Esophagus muscularis mucosa (tissue), 4 donors: ENCODE measurements at places on chromosomes 7 and 10. TPM values are rescaled to one million over a fixed set of nuclear protein-coding genes. Genes with fewer than 3 reads are reported as not detected.

Gene AOAH
- 16.1 TPM for total RNA-seq

Gene NKX1-2
- total RNA-seq = not detected

DNA sequence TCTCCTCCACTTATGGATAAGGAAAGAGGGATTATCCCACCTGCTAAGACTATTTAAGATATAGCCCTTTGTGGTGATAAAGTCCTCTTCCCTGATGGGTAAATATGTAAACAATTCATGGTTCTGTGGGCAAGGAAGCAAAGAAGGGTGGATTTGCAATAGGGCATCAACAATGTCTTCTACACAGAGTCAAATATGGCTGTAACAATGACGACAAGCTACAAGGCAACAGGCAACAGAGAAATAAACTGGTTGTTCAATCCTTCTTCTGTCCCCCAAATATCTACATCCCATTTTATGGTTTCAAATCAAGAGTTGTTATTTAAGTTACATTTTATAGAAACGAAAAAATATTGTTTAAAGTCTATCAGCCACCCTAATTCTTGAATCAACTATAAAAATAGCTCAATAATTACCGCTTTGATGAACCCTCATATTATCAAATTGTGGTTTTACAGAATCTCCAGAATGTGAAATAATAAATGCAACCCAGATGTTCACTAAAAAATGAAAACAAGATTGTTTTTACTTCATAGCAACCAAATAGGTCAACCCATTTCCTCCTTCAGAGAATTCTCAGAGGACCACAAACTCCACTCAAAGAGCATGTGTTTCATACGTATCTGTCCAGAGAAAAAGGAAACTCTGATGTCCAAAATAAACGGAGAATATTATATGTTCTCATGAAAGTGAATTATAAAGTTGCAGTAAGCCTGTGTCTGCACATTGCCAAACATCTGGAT lies 13.8 kb downstream of the CYTH3 start:
- DNase-seq = no peak

GRCh38 chr7:351681-352480 lies 61.9 kb downstream of the FOXL3 start:
- no peak for DNase-seq

DNA sequence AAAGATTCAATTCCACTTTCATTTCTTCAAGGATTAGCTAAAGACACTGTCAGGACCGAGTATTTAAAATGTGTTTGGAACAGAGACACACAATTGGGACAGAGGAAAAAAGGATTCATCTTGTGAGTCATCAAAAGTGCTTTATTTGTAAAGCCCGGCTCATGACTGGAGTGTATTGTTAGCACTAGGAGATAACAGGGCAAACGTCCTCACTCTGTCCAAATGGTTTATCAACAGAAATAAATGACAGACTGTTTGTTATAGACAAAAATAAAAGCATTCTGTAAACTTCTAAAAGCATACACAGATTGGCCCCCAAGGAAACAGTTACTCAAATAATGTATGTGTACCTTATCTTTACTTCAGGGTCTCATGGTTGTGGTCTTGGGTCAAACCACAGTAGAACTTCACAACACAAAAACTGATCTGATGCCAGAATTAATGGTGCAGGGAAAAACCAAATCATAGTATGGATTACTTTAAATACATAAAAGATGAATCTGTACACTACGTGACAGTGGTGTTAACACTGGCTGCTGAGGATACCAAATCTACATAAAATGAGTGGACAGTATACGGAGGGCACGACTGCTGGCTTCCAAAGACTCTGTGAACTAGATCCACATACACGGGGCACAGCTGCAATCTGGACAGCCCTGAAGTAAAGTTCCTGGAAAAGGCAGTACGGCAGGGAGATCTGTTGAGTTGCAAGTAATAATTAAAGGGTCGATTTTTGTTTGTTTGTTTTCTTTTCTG lies 179.4 kb downstream of the PIP4K2A start:
- no peak for DNase-seq

DNA sequence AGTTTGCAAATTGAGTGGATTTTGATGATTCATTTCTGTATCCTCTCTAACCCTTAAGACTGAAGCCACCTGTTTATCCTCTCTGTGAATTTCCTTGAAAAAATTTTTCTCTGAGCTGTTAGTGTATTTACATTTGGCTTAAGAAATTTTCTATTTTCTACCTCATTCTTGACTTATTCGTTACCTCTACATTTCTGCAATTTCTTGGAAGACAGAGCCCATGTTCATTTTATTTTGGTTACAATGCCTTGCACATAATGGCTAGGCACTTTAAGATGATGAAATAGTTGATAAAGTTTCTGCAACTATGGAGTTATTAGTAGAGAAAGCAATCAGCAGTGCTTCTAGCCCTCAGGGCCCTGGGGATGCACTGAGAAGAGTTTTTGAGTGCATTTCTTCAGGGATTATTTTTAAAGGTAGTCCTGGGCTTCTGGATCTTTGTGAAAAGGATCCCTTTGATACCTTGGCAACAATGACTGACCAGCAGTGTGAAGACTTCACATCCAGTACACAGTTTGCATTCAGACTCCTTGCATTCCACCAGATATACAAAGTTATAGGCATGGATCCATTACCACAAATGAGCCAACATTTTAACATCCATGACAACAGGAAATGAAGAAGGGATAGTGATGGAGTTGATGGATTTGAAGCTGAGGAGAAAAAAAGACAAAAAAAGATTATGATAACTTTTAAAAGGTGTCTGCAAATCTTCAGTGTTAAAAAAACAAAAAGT lies 68.2 kb downstream of the CH25H start:
- no peak for DNase-seq

GRCh38 chr7:152640829-152641228 lies 35.1 kb downstream of the XRCC2 start:
- no peak for DNase-seq

Gene OPALIN
- total RNA-seq = not detected

Gene GFRA1
- 44.0 TPM for total RNA-seq

Gene ZNF485
- 2.3 TPM for total RNA-seq

DNA sequence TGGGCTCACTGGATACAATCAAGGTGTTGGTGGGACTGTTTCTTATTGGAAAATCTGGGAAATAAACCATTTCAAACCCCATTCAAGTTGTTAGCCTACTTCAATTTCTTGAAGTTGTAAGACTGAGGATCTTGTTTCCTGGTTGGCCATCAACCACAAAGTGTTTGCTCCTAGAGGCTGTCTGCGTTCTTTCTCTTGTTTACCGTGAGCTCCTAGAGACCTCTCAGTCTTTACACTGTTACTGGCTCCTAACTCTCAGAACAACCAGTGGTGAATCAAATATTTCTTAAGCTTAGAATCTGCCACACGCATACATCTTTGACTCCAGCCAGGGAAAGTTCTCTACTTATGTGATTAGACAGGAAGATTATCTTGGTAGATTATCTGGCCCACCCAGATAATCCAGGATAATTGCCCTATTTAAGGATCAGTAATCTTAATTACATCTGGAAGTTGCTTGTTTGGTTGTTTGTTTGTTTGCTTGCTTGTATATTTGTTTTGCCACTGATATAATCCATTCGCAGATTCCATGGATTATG lies 798.7 kb downstream of the IPMK start:
- no peak for DNase-seq

DNA sequence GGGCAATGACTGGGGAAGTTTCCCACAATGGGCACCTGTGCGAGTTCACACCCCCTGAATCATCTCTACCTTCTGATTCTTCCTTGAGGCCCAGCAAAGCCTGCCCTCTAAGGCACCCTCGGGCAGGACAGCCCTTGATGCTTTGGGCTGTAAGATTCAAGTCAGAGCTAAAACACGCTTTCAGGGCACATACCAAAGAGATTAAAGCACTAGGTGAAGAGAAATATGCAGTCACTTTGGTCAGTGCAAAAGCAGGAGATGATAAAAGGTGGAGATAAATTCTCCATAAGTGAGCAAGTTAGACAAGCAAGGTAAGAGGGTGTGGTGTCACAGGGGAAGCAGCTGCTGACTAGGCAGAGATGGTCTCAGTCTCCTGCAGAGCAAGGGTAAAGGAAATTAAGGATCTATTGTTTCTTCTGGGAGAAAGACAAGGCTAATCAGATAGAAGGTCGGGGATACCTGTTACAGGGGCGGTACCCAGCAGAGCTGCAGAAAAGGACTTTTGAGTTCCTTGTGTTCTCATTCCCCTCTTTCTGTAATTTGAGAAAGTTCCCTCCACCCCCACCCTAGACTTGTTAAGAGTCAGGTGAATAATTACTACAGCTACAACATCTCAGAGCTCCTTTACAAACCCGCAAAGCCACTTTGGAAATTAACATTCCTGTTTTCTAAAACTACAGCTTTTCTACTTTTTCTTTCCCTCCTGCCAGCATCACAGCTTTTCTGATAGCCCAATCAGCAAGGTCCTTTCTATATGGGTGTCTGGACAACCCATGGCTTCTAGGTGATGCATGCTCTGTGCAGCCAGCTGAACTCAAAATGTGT lies 26.4 kb downstream of the PDLIM1 start:
- DNase-seq = no peak

Gene PRRT4
- 0.78 TPM for total RNA-seq

Gene CYP26C1
- not detected for total RNA-seq

- no peak for DNase-seq
Observed at GRCh38 chr7:5477126-5477525, 53.5 kb upstream of the TNRC18 start.
